Smooth muscle cell of the pulmonary artery (primary cell): ENCODE measurements at places on chromosomes 5 and 9. TPM values are rescaled to one million over a fixed set of nuclear protein-coding genes. Genes with fewer than 3 reads are reported as not detected.

Gene PCDHGB6
- total RNA-seq = 3.9 and 4.8 TPM in 2 replicates

Gene WNT8A
- not detected in 2 replicates for total RNA-seq

Gene SAXO1
- total RNA-seq = under 0.01 TPM in 1 of 2 replicates, not detected in the other

Gene PCDHGA11
- 20.6 and 27.7 TPM in 2 replicates for total RNA-seq

Gene SNCAIP
- 0.13 and 1.2 TPM in 2 replicates for total RNA-seq

Gene PCDHB9
- 0.40 and 0.59 TPM in 2 replicates for total RNA-seq

Gene GCNT4
- total RNA-seq = 1.8 and 5.0 TPM in 2 replicates

Gene HEXB
- 210 and 213 TPM in 2 replicates for total RNA-seq

Gene TEX10
- 25.1 and 25.2 TPM in 2 replicates for total RNA-seq

Gene C9orf153
- 0.98 and 0.99 TPM in 2 replicates for total RNA-seq

Gene CDKN2A
- 6.6 and 19.3 TPM in 2 replicates for total RNA-seq

Gene ADGRD2
- total RNA-seq = not detected in 2 replicates

Gene OSMR
- 165 and 241 TPM in 2 replicates for total RNA-seq

Gene SPINK7
- not detected in 2 replicates for total RNA-seq

Gene BARHL1
- not detected in 2 replicates for total RNA-seq

Gene TMEM215
- total RNA-seq = not detected in 2 replicates

Gene AIF1L
- total RNA-seq = 0.46 and 1.2 TPM in 2 replicates

Gene CRHBP
- total RNA-seq = 0.33 and 3.7 TPM in 2 replicates

Gene FBXW2
- 41.7 and 43.8 TPM in 2 replicates for total RNA-seq

Gene SCGB3A1
- not detected in 2 replicates for total RNA-seq

Gene BTNL8
- not detected in 2 replicates for total RNA-seq

Gene SLC12A2
- 31.8 and 45.2 TPM in 2 replicates for total RNA-seq

Gene ARHGEF39
- total RNA-seq = 0.26 and 0.83 TPM in 2 replicates

Gene TNC
- total RNA-seq = 364 and 368 TPM in 2 replicates

Gene C1QTNF3
- 1.2 and 1.7 TPM in 2 replicates for total RNA-seq

Gene PTGR1
- total RNA-seq = 60.3 and 67.4 TPM in 2 replicates

Gene GRXCR2
- not detected in 2 replicates for total RNA-seq

Gene PCDHB1
- not detected in 2 replicates for total RNA-seq

Gene CCDC180
- 0.76 and 2.4 TPM in 2 replicates for total RNA-seq

Gene PTPN3
- total RNA-seq = 3.9 and 7.2 TPM in 2 replicates
